ENCODE measurements at places on chromosomes 2 and 18. TPM values are rescaled to one million over a fixed set of nuclear protein-coding genes. Genes with fewer than 3 reads are reported as not detected.

The RIT2 gene
- not detected for total RNA-seq

The ZSWIM2 gene
- total RNA-seq: not detected

The VWA3B gene
- total RNA-seq: not detected

The APOB gene
- total RNA-seq: 0.55 TPM

The LRRTM4 gene
- total RNA-seq: 0.24 TPM

The FAM124B gene
- total RNA-seq: 4.6 TPM

The EVA1A gene
- total RNA-seq: not detected

The IL1B gene
- total RNA-seq: not detected

DNA sequence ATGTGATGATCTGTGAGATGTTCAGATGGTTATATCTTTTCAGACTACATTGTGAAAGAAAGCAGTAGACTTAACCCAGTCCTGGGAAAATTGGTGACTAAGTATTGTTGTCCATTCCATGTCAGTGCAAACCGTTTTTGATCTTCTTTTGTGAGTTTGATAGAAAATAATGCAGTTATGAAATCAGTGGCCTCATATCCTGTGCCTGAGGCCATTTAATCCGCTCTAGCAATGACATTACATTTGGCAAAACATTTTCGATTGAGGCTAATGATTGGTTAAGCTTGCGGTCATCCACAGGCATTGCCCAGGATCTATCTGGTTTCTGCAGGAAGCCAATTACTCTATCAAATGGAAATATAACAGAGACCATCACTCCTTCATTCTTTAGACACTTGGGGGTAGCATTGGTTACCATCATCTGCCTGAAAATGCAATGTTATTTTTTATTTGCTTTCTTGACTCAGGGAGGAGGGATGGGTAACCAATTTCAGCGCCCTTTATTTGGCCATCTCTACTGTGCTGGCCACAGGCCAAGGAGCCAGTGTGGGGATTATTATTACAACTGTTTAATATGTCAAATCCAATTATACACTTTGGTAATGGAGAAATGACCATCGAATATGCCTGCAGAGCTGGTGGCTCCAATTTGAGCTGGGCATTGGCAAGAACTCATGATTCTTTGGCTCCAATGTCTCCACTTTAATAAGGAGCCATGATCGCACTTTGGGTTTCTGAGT is 33.6 kb downstream of the TRIB2 start:
- DNase-seq: no peak

- DNase-seq: no peak
These were observed 25.6 kb downstream of the AP1S3 start for GRCh38 chr2:223811757-223812156.

DNA sequence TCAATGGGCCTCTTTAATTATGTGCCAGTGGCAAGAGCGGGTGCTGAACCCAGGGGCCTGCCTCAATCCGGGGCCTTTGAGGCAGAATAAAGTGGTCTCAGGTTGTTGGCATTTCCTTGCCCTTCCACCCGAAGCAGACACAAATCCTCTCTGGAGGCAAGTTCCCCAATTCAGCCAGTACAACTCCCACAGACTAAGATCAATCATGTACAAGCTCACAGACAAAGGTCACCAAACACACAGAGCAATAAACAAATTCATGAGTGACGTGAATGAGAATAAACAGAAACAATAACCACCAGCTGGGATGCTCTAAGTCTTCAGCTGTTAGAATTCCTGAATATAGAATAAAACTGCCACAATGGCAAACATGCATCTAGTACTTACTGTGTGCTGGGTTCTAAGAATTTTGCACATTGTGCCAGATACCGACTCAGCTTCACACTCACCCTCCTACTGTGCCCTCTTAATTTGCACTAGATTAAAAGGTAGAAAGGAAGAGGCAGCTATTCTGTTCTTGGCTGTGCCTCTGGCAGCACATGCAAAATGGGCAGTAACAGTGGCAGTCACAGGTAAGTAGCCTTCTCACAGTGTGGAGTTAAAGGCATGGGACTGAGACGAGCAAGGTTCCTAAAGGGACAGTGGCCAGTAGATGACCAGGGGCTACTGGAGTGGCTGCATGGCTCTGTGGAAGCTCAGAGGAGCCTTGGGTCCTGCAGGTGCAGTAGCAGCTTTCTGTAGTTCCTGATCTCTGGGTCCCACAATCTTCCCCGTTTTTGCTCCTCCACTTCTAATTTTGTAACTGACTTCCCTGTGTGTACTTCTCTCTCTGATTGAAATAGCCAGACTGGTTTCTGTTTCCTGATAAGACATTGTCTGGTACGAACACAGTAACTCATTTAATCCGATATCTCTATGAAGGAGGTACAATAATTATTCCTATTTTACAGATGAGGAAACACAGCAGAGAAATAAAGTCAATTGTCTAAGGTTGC is 34.6 kb upstream of the IL1B start:
- no peak for DNase-seq

- no peak for DNase-seq
These were observed 56.4 kb upstream of the HAAO start for GRCh38 chr2:42848726-42849290.

GRCh38 chr2:149692961-149693396 is 105.4 kb upstream of the MMADHC start:
- DNase-seq: no peak

DNA sequence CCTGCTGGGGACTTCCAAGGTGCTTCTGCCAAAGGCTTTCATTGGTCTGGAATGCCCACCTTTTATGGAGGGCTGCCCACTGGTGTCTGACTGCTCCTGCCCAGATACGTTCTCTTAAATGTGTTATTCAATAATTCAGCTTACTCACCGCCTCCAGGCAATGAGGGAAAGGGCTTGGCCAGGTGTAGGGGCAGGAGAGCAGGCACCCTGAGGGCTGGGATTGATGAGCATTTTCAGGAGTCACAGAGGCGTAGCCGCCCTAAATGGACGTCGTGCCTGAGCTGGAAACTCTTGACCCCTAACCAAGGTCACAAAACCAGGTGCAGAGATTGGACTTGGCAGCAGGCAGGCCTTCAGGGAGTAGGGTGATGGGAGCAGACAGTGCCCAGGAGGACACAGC is 26.8 kb downstream of the MAL start:
- DNase-seq: no peak

GRCh38 chr2:239165206-239165831 is 235.5 kb downstream of the HDAC4 start:
- DNase-seq: no peak

DNA sequence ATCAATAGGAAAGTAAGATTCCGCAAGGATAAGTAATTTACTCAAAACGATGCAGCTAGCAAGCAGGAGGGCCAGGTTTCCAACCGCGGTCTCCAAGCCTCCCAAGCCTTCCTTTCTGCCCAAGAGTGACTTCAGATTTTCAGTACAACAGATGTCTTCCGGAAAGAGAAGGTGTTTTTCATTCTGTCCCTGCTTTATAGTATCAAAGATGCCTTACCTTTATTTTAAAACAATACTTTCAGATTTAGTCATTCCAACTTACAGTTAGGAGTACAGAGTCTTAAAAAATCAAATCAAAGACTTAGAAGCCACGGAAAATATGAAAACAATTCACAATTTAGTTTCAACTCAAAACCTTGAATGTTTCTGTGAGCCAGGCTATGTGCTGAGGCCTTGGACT is 43.6 kb downstream of the CYB5A start:
- DNase-seq: no peak

DNA sequence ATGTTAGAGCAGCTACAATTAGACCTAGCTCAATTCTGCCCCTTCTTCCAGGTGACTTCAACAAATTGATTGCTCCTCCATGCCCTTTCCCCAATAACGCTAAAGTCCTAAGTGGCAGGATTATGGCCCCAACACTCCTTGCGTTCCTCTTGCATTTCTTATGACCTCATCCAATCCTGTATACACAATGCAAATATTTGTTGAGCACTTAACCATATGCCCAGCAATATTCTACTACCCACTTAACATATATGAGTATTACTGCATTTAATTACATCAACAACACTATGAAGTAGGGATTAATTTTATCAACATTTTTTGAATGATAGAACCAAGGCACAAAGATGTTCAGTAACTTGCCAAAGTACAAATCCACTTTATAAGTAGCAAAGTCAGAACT is 54.2 kb upstream of the ACVR2A start:
- no peak for DNase-seq

GRCh38 chr2:10331702-10332401 is 29.1 kb downstream of the HPCAL1 start:
- no peak for DNase-seq

GRCh38 chr18:35377875-35378573 is 887 bp upstream of the ZNF396 start:
- DNase-seq: no peak

- DNase-seq: no peak
These were observed 155.4 kb downstream of the FAM210A start for GRCh38 chr18:13570856-13571495.

- no peak for DNase-seq
These were observed 66.6 kb upstream of the ZNF397 start for GRCh38 chr18:35174093-35174731.

- DNase-seq: peak; percentile 60
These were observed 564 bp downstream of the LPIN2 start for GRCh38 chr18:3012136-3013023.

DNA sequence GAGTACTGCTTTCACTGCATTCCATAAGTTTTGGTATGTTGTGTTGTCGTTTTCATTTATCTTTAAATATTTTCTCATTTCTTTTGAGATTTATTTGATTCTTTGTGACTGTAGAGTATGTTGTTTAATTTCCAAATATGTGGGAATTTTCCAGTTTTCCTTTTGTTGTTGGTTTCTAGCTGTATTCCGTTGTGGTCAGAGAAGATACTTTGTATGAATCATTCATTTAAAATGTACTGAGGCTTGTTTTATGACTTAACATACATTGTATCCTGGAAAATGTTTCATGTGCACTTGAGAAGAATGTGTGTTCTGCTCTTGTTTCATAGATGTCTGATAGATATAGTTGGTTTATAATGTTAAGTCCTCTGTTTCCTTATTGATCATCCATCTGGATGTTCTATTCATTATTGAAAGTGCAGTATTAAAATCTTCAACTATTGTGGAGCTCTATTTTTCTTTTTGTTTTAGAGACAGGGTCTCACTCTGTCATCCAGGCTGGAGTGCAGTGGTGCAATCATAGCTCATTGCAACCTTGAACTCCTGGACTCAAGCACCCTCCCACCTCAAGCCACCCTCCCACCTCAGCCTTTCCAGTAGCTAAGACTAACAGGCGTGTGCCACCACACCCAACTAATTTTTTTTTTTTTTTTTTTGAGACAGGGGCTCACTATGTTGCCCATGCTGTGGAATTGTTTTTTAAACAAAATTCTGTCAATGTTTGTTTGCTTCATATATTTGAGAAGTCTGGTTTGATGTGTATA is 96.8 kb downstream of the TAF4B start:
- DNase-seq: no peak

DNA sequence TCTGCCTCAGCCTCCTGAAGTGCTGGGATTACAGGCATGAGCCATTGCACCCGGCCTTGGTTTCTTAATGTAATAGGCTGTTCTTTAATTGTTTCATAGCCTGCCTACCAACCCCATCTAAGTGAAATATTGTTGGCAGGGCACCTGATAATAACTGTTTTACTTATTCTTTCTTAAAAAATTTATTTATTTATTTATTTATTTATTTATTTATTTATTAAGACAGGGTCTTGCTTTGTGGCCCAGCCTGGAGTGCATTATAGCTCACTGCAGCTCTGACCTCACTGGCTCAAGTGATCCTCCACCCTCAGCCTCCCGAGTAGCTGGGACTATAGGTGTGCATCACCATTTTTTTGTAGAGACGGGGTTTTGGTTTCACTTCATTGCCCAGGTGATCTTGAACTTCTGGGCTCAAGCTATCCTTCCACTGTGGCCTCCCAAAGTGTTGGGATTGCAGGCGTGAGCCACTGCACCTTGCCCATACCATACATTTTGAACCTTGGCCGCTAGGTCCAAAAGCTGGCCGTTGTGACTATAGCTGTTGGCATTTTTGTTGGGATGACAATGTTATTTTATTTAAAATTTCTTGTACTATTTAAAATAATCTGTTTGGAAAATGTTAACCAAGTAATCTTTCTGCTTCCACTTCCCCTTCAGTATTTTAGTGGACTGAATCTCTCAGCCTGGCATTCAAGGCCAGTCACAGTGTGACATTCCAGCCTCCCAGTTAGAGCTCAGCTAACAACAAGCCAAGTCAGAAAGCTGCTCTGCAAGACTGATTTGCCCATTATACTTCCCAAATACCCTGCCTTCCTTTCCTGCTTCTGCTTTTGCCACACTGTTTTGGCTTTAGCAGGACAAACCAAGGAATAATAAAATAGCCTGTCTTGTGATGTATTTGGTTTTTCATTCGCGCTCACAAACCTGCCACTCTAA is 52.4 kb downstream of the BABAM2 start:
- DNase-seq: no peak

GRCh38 chr2:231163414-231164095 is 34.9 kb upstream of the ARMC9 start:
- no peak for DNase-seq

DNA sequence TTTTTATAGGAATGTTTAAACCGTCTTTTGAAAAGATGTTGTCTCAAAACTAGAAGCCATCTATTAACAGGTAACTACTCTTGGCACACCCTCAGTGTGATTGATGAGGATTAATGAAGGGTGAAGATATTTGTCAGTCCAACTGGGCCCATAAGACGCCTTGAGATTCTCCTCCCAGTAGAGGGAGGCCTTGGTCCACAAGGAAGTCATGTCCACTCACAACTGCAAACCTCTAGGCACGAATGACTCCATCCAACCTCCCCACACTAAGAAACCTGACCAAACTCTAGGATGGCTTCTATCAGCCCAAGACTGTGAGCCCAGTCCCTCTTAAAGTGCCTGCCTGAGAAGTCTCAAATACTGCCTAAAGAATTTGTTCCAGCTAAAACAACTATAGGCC is 19.2 kb upstream of the GRP start:
- DNase-seq: no peak

DNA sequence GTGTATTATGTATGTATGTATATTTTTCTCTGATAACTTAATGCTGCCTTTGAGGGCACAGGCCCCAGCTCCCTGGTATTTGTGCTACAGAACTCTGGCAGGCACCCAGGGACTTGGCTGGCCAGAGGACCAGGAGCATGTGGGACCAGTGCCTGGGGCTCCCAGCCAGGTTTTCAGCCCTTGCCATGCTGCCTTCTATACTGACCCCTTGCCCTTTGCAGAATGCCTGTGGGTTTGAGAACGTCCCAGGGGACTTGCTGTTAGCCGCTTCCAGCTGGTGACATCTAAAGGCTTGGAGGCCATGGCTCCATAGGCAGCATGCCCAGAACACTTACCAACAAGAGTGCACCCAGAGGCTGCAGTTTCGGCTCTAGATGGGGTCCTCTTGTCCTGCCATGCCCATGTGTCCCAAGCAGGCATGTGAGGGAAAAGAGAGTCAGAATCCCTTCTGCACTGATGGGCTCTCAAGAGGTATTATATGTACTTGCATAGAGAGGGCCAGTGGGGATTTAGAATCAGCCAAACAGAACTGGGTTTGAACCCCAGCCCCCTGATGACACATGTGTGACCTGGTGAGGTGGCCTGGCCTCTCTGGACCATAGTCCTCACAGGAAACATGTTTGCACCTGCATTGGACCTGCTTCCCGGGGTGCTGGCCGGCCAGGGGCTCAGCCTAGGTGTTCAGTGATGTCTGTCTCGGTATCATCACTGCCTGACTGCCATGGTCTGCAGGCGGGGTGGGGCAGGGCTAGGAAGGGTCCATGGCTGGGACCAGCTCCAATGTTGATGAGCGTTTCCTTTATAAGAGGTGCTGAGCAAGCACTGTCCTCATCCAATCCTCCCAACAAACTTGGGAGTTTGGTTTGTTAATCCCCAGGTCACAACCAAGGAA is 119.2 kb upstream of the FHL2 start:
- no peak for DNase-seq
